ENCODE measurements at places on chromosomes 2 and 18. TPM values are rescaled to one million over a fixed set of nuclear protein-coding genes. Genes with fewer than 3 reads are reported as not detected.

Gene SLC5A7
- total RNA-seq, result not detected

Gene AGXT
- total RNA-seq, result not detected

Gene CNGA3
- not detected for total RNA-seq

Gene B3GNT7
- total RNA-seq, result 0.51 TPM
